ENCODE measurements at places on chromosomes 7 and 10.

DNA sequence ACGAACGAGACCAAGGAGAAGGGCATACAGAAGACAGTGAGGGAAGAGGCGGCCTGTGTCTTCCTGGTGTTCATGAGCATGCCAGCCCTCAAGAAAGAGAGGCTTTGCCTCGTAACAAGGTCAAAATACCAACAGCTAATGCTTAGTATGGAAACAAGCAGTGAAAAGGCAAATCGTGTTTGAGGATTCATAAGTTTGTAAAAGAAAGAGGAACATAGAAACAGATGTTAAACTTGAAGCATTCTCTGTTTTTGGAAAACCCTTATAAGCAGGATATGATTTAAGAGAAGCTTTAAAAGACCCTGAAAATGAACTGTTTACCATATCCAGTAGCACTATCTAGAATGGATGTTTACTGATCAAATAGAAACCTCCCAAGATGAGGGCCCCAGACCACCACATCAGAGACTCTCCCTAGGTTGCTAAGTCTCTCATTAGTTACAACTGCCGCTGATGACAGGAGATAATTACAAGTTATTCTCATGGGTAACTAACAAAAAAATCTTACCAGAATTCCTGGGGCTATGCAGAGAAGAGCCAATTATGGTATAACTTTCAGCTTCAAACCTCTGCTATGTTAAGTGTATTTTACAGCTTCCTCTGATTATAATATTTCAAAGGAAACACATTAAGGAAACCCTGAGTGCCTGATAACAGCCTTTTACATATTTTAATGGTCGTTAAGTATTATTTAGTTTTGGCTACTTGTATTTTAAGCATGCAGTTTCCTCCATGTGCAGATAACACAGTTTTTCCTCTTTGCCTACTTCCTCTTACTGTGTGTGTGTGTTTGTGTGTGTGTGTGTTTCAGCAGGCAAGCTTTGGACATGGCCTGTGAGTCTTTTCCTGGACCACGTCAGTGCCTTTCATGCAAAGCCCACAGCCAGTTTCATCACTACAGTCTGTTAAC, 17.9 kb downstream of the JCAD start:
- no peak for DNase-seq

DNA sequence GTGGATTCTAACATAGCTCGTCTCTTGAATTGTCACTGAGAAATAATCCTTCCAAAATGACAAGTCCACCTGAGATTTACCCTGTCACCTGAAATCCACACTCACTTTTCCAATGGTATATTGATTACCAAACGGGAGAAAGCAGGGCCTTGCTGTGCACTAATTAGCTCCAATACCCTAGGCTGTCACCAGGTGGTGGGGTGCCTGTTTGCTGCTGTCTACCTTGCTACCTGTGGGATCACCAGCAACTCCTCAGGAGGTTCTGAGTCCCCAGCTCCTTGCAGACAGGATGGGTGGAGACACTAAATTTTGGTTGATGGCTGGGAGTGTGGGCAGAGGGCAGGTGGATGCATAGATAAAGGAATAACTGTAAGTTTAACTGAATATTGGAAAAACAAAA, 237.2 kb upstream of the ZNF32 start:
- DNase-seq = no peak

DNA sequence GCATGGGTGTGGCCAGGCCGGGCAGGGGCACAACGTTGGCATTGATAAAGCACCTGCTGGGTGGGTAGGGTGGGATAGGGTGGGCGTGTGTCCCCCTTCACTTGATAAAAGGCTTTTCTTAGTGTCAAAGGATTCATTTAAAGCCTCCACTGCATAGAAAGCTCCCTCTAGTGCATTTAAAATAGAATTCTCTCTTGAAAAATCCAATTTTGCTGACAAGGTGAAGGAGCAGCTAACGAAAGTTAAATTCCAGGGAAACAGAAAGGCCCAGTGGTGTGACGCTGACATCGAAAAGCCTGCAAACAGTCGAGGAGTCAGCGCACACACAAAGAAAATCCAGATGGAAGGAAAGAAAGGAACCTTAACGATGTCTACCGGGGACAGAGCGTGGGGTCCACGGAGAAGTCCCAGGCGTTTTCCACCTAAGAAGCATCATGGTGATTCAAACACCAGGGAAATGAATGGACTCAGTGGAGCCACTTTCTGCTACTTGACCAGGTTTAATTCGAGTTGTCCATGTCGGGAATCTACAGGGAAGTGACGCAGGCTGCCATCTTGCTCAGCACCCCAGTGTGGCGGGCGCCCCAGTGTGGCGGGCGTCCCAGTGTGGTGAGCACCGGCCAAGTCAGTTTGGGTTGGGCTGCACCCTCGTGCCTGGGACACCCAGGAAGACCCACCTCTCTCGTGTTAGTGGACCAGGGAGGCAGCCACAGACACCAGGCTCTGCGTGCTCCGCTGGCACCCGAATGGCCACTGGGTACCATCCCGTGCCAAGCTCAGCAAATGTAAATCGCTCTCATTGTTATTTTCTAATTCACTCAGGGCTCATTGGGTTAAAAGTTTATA, 217.8 kb downstream of the DNAJB6 start:
- no peak for DNase-seq

DNA sequence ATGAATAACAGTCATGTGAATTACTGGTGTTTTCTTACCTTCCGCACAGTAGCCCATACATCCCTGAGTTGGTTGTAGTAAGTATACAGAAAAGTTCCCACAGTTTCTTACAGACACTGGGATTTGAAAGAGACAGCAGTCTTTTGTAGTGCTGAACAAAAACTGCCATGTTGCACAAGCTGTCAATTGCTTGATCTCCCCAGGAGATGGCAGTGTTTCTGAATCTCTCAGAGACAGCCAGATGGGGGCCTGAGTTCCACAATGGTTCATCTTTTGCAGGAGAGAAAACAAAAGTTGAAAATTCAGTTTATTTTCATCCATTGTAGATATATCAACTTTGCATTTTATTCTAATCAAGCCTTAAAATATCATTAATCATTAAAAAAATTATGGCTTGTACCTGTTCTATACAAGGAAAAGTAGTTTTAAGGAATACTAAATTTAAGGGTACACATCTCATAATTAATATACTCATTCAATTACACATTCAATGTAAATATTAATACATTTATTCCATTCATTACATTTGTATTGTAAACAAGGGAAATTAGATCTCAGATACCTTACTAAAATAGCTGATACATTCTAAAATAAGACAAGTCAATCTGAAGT, 14.5 kb downstream of the VWDE start:
- DNase-seq = no peak

DNA sequence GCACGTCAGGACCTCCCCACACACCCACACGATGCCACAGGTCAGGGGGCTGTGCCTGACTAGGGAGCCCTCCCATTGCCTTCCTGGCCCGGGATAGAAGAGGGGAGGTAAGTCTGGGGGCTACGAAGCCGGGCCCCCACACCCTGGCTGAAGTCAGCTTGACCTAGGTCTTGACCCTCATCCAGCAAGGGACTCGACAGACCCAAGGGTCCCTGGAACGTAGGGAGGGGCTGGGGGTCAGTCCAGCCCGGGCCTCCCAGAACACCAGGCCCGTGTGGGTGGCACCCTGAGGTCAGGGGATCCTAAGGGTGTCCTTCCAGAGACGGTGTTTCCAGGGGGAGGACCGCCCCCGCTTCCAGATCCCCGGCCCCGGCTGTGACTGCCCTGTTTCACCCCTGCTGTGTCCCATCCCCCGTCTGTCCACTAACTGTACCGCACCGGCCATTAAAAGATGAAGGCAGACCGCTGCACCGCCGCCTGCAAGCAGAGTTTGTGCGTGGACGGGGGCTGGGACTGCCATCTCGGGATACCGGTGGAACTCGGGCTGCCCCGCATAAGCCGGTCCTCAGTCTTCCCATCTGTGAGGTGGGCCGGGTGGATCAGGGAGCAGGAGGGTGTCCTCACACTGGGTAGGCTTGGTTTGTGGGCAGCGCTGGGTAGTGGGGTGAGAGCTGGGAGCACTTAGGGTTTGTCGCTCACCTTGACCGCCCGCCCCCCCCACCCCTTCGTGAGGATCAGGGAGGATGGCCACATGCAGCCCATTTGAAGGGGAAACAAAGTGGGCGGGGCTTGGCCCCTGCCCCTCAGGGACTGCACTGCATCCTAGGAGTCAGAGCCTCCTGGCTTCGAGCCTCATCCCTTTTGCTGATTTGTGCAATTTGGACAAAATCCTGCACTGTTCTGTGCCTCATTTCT, 21.1 kb downstream of the SLC29A4 start:
- DNase-seq = no peak

GRCh38 chr7:117759950-117760640, 113.1 kb downstream of the CTTNBP2 start:
- DNase-seq = no peak

DNA sequence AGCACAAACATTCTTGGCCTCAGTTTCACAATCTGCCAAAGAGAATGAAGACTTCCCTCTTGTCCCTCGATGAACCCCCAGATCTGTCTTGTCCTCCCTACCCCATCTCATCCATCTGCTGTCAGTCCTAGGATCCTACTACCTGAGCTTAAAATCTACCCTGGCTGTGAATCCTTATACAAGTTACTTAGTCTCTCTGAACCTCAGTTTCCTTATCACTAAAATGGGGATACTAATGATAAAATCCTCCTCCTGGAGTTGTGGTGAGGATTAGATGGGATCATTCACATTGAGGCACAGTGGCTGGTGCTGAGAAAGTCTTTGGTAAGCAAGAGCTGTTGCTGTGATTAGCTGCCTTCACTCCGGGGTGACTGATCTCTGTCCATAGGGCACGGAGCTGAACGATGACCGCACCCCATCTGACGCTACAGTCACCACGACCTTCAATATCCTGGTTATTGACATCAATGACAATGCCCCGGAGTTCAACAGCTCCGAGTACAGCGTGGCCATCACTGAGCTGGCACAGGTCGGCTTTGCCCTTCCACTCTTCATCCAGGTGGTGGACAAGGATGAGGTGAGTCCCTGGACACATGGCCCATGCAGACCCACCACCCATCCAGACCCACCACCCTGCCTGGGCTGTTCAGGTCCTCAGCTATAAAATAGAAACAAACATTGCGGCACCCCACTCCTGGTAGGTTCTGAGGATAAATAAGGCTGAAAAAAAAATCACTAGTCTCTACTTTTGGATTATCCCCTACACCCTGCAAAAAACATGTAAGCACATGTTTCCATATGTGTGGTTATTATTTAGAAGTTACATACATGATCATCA, 102.5 kb downstream of the C10orf105 start:
- DNase-seq = no peak

DNA sequence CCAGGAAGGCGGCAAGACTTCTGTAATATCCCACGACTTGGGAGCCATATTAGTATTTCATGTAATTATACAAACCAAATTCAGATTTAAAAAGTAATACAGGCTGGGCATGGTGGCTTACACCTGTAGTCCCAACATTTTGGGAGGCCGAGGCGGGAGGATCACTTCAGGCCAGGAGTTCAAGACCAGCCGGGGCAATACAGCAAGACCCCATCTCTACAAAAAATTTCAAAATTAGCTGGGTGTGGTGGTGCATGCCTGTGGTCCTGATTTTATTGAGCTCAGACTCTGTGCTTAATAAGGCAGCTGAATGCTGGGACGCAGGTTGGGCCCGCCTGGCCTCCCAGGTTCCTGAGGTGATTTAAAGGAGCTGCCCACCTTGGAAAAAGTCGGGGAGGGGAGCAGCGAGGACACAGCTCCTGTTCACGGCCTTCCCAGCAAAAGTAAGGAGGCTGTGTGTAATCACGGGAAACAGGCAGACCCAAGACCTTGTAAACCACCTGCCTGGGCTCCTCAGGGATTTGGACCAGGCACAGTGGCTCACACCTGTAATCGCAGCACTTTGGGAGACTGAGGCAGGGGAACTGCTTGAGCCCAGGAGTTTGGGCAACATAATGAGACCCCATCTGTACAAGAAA, 93.0 kb upstream of the DNAAF5 start:
- DNase-seq = no peak

DNA sequence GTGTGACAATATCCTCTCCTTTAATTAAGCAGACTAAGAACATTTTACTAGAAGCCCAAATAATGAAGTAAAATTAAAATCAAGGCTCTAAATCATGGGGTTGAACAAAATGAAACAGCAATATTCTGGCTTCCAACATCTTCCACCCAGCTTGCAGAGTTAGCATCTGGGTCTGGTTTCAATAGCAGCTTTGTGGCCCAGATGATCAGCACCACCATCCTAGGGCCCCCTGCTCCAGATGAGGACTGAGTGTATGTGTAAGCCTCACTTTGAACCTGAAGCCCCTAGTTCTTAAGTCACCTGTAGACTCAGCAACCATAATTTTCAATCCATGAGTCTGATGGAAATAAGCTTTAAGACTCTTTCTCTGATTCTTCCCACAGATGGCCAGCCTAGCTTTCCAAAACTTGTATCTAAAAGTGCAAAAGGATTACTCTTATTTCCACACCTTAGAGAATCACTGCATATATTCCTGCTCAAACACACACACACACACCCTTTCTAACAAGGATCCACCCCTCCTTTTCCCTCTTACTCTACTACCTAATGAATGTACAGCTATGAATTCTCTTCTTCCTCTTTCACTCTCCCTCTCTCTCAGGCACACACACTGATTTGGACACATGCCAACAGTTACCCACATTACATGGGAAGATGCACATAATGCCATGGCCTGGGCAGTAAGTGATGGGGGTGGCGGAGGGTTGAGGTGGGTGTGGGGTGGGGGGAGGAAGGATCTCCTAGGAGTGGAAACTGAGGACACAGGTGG, 3.5 kb downstream of the DENND11 start:
- no peak for DNase-seq

- no peak for DNase-seq
These were observed 166.6 kb upstream of the MKLN1 start for GRCh38 chr7:131161103-131161502.

DNA sequence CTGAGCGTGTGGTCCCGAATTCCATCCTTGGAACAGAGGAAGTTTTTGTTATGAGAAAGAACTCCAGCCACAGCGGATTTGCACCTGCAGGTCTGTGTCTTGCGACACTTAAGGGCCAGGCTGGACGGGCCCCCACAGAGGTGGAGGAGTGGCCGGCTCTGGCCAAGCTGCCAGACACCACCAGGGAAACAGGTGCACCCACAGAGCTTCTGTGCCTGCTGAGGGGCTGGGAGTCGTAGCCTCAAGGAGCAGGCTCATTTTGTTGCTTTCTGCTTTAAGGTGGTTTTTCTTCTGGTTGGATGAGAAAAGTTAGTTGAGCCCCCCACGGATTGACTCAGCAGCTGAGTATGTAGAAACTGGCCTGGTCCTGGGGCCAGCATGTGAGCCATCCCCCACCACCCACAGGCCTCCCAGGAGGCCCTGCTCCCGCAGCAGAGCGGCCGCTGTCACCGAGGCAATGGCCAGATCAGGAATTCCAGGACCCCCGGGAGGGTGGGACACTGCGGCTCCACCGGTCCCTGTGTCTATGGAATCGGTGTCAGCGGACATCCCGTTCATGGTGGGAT, 41.9 kb downstream of the NKX6-2 start:
- DNase-seq = no peak

DNA sequence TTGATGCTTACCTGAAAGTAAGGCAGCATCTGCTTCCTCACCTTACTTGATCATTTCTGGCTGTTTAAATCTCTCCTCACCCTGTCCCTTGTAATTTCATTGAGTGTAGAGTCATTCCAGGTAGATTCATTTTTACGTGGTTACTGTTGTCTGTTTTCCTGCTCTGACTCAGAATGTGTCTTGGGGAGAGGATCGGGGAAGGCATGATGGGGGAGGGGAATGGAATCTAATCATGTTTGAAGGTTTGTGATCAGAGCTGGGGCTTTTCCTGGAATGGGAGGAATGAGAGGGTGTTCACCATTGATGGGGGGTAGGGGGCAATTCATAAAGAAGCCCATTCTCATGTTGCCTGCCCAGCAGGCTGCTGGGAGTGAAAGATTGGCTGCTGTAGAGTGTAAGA, 18.7 kb downstream of the SEC24C start:
- no peak for DNase-seq
